ENCODE measurements at places on chromosomes 2 and 18. TPM values are rescaled to one million over a fixed set of nuclear protein-coding genes. Genes with fewer than 3 reads are reported as not detected.

- DNase-seq: no peak
- peaks cover 3% of the 10 kb centered on the region for H3K27me3 ChIP-seq
- no peak overlapping the region for H3K27ac ChIP-seq
Observed at GRCh38 chr2:134690629-134691215, 28.1 kb downstream of the TMEM163 start.

DNA sequence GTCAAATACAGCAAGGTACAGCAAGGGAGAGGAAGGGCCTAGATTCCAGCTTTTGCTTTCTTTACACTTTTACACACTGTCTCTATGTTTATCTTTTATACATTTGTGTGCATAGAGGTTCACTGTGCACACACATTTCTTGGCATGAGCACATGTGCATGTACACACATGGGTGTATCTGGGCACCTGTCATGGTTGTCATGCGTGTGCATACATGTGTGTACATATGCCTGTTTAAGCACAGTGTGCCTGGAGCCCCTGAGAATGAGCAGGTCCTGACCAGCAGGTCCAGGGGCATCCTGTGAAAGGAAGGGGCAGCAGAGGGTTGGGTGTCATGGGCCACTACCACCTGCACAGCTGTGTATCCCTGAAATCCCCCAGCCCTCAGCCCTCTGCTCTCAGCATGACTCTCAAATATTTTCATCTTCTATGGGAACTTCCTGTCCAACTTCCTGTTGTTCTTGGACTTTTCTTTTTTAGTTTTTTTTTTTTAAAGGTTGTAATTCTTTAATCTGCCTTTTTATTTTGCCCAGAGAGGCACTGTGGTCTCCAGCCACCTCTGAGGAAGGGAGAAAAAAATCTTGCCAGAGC, 97.0 kb upstream of the EPAS1 start:
- no peaks in the 10 kb centered on the region for H3K36me3 ChIP-seq
- peak; percentile 86 for DNase-seq
- H3K27me3 ChIP-seq: no peaks in the 10 kb centered on the region
- H3K4me1 ChIP-seq: peaks cover 34% of the 10 kb centered on the region
- peak overlapping the region; percentile 22 for H3K27ac ChIP-seq

- no peak overlapping the region for H3K27ac ChIP-seq
- H3K4me3 ChIP-seq: no peak overlapping the region
- H3K27me3 ChIP-seq: no peaks in the 10 kb centered on the region
- no peak for DNase-seq
Observed at GRCh38 chr2:235749121-235749770, 255.4 kb downstream of the AGAP1 start.

DNA sequence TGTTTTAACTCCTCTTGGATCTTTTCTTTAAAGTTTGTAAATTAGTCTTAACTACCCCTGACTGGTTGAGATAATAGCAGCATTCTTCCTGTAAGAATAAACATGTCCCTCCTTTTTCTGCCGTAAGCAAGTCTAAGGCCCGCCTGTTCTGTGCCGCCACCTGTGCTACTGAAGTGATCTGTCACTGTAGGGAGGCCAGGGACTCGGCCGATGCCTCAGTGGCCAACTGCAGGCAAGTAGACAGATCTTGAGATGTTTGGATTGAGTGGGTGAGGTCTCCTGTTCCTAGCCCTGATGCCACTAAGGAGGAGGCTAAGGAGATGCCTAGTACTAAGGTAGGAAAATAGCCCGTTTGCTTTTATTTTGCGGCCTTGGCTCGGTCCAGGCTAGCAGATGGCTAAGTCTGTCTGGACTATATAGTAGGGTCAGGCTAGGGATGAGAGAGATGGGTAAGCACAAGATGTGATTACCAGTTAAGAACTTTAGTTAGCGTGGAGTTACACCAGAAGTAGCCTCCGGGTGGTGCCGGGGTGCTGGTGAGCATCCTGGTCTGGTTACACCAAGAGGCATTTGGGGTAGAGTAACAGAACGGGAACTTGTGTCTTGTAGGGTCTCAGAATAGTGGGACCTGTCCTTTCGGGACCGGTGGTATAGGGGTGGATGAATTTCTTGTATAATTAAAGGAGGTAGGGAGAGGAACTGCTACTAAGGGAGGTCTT, 584.2 kb downstream of the SUCLG1 start:
- no peaks in the 10 kb centered on the region for H3K4me1 ChIP-seq
- H3K4me3 ChIP-seq: no peak overlapping the region
- no peaks in the 10 kb centered on the region for H3K27me3 ChIP-seq

- no peak overlapping the region for H3K27ac ChIP-seq
- no peak for DNase-seq
- H3K4me3 ChIP-seq: no peak overlapping the region
- no peaks in the 10 kb centered on the region for H3K36me3 ChIP-seq
- H3K27me3 ChIP-seq: no peaks in the 10 kb centered on the region
Observed at GRCh38 chr2:70668432-70668831, 99.6 kb downstream of the ADD2 start.

DNA sequence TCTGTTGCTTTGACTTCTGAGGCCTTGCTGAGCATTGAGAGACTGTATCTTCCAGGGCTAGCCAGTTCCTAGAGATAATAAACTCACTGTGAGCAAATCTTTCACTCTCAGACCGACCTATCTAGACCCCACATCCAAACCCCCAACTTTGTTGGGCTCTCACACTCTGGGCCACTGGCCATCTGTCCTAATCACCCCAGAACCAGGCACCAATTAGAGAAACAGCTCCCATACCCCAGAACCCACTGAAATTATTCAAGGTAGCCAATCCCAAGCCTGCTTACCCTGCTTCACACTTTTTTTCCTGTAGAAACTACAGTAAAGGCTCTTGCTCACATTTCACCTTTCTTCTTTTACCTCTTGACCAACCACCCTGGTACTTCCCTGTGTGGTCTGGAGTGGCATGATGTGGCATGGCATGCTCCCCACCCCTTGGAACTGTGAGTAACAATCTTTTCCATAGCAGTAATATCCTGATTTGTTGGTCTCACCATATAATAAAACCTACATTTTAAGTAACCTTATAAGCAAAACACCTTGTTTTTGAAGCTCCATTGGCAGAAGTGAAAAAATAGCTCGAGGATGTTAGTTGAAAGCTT, 55.2 kb downstream of the ANKRD12 start:
- no peak for DNase-seq
- no peaks in the 10 kb centered on the region for H3K27me3 ChIP-seq
- no peak overlapping the region for H3K4me3 ChIP-seq
- H3K27ac ChIP-seq: no peak overlapping the region
- H3K36me3 ChIP-seq: peaks cover 2% of the 10 kb centered on the region

DNA sequence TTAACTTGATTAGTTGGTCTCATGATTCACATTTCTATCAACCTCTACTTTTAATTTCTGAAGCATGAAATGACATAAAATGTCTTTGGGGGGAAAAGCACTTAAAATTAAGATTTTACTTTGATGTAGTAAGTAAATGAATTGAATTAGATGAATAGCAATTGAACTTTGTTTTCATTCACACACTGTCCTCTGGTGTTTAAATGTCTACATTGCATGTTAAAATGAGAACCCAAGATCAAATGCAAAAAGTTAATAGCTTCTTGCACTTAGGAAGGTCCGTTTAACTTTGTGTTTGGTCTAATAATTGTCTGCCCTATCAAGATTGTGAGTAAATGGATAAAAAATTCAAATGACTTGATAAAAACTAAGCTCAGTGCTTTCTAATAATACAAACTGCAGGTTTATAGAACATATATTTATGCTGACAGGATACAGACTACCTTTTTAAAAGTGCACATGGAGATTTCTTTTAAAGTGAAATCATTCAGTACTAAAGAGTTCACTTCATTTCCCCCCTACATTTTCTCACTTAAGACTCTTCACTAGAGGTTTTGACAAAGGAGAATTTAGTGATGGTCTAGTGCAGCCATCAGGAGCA, 156.2 kb upstream of the NABP1 start:
- peak; percentile 56 for DNase-seq
- no peaks in the 10 kb centered on the region for H3K36me3 ChIP-seq
- H3K4me3 ChIP-seq: no peak overlapping the region
- H3K27me3 ChIP-seq: peaks cover 5% of the 10 kb centered on the region
- H3K4me1 ChIP-seq: no peaks in the 10 kb centered on the region

DNA sequence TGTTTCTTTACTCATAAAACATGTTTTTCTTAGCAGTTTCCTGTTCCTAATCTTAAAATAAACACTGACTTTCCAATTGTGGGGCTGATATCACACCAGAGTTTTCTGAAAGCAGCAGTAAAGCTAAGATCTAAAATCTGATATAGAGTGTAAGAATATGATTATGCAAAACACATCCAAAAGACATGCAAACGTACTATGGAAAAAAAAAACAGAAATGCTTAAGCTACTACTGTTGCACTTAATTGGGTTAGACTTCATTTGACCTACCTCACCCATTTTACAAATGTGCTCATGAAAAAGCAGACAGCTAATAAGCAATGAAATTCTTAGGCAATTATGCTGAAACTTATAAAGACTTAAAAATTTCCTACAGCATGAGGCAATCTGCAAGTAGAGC, 10.5 kb downstream of the CYTIP start:
- H3K27ac ChIP-seq: no peak overlapping the region
- H3K36me3 ChIP-seq: no peaks in the 10 kb centered on the region
- peaks cover 1% of the 10 kb centered on the region for H3K27me3 ChIP-seq
- no peak overlapping the region for H3K4me3 ChIP-seq
- DNase-seq: peak; percentile 63
- peaks cover 13% of the 10 kb centered on the region for H3K4me1 ChIP-seq

DNA sequence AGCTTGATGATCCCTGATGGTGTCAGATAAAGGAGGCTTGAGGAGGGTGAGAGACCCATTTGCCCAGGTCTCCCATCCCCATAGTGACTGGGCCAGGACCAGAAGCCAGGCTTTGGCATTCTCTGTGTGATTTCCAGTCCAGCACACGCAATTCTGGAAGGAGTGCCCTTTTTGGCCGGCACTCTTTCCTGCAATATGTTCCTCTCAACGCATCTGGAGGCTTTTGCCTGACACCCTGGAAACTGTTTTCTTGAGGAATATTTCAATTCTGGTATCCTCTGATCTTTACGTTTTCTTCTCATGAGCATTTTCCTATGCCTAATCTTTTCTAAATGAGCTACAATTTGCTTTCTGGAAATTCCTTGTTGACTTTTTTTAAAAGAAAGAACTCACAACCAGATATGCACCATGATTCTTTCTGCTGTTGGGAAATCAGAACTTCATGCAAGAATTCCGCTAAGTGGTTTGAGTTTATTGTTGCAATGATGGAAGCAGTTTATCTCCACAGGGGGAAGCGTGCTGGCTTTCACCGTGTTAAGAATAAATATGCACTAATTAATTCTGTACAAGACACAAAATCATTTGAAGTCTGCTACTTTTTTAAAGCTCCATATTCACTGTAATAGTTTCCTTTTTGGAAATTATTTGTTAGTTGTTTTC, 143.7 kb downstream of the NAPG start:
- H3K27me3 ChIP-seq: no peaks in the 10 kb centered on the region
- DNase-seq: no peak
- no peaks in the 10 kb centered on the region for H3K36me3 ChIP-seq
- H3K4me1 ChIP-seq: no peaks in the 10 kb centered on the region
- H3K27ac ChIP-seq: no peak overlapping the region
- H3K4me3 ChIP-seq: no peak overlapping the region

HOXD1 gene
- 10.4 TPM for total RNA-seq

STK11IP gene
- total RNA-seq: 20.2 TPM

ESPNL gene
- not detected for total RNA-seq

VRK2 gene
- 42.0 TPM for total RNA-seq

SERPINB4 gene
- total RNA-seq: not detected
